ENCODE measurements at places on chromosomes 3 and 15. TPM values are rescaled to one million over a fixed set of nuclear protein-coding genes. Genes with fewer than 3 reads are reported as not detected.

Gene NLGN1
- not detected for total RNA-seq

Gene CPLX3
- total RNA-seq, result 0.18 TPM

Gene PPP2R3A
- not detected for total RNA-seq

Gene C3orf52
- 2.5 TPM for total RNA-seq

DNA sequence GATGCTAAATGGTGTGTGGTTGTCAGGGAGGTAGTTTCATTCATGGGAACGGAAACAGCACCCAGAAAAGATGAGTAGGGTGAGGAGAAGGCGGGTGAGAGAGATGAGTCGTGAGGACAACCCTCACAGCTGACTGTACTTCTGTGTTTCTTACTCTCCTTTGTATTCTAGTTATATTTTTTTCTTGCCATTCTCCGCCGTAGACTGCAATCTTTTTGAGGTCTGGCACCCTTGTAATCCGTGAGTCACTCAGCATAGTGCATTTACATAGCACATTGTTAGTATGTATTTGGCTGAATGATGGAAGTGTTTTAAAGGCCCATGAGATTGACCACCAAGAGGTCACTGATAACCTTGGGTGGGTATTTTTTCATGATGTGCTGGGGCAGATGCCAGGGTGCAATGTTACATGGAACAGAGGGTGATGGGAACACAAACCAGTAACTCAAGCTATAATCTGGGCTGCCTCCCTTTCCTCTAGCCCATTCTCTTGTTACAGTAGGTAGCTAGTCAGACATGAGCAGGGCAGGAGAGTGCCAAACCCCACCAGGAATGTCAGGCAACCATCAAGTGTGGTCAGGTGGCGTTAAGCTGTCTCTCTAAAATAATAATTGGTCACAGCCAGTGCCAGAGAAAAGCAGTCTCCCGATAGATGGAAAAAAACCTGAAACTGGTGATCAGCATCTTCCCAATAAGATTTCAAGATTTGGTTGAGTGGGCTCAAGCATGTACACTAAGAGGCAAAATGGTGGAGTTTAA is 18.8 kb upstream of the DGKG start:
- DNase-seq, result no peak
- H3K36me3 ChIP-seq, result no peaks in the 10 kb centered on the region
- H3K4me1 ChIP-seq, result peaks cover 2% of the 10 kb centered on the region
- H3K27me3 ChIP-seq, result peaks cover 8% of the 10 kb centered on the region

- H3K4me3 ChIP-seq, result no peak overlapping the region
- H3K36me3 ChIP-seq, result no peaks in the 10 kb centered on the region
- no peak overlapping the region for H3K27ac ChIP-seq
- peaks cover 3% of the 10 kb centered on the region for H3K4me1 ChIP-seq
- DNase-seq, result no peak
Measured at GRCh38 chr15:69893086-69893485, 204.6 kb downstream of the TLE3 start.

GRCh38 chr15:34719695-34720094 is 35.1 kb downstream of the GJD2 start:
- no peak overlapping the region for H3K27ac ChIP-seq
- H3K36me3 ChIP-seq, result no peaks in the 10 kb centered on the region
- no peaks in the 10 kb centered on the region for H3K4me1 ChIP-seq
- H3K4me3 ChIP-seq, result no peak overlapping the region

DNA sequence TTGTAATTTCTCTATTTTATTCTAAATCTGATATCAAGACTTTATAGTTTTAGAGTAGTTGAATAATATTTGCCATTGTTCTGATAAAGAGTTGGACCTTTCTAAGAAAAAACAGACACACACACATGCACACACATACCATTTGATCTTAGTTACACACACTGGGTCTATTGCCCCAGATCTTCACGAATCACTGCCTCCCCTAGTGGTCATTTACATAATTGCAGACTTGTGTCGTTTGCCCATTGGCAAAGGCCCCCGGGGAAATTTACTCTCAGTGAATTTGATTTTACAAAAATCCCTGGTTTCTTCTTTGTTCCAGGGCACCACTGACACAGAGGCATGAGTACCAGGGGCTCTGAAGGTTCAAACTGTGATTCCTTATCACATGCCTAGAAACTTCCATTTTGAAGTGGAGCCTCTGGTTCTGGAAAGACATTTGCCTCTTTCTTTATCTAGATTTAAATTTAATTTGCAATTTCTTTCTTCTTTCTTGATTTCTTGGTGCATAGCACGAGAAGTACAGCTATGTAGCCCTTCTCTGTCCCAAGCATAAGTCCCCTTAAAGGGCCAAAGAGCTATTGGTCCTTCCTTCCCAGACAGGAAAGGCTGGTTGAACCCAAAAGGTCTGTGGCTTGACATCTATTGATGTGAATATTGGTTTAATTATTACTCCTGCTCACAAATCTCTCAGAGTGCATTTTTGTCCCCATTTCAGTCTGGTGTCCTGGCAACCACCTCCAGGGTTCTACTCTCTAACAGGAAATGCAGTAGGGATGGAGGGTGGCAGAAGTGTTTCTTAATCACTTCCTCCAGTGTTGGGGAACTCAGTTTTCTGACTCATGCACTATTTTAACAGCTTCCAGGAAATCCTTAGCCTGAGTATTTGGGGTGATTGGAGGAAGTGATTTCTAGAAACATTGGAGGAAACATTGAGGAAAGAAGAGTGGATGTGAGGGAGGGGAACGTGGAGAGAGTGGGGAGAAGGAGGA is 32.4 kb upstream of the SLC6A11 start:
- no peak overlapping the region for H3K27ac ChIP-seq
- no peak overlapping the region for H3K4me3 ChIP-seq
- peaks cover 20% of the 10 kb centered on the region for H3K27me3 ChIP-seq
- no peaks in the 10 kb centered on the region for H3K36me3 ChIP-seq
- DNase-seq, result peak; percentile 28

- DNase-seq, result no peak
- no peak overlapping the region for H3K4me3 ChIP-seq
- no peaks in the 10 kb centered on the region for H3K4me1 ChIP-seq
- no peaks in the 10 kb centered on the region for H3K36me3 ChIP-seq
- H3K27ac ChIP-seq, result no peak overlapping the region
Measured at GRCh38 chr3:131907796-131908195, 127.0 kb downstream of the CPNE4 start.

DNA sequence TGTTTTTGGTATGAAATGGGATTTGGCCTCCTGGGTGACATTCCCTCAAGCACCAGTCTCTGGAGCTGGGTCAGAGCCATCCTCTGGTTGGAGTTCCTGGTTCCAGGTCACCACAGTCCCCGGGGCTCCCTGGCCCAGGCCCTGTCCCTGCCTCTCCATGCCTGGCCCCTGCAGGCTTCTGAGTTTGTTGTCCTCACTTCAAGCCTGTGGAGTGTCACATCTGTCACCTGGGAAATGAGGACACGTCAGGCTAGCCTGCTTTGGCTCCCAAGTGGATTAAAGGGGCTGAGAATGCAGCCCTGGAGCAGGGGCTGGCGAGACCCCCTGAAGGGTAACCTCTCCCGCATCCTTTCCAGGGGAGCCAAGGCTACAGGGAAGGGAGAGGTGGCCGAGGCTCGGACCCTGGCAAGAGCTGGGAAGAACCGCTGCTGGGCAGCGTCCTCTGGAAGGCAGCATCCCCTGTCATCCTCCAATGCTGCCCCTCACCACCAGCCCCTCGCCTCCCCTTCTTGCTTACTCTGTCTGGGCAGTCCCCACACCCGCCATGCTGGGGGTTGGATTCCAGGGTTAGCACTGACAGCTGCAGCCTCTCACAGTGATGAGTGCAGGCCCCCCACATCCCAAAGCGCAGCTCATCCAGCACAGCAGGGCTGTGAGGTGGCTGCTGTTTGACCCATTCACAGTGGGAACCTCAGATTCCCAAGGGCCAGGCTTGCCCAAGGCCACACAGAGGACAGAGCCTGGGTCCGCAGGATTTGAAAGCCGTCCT is 75.5 kb upstream of the IQSEC1 start:
- H3K27ac ChIP-seq, result no peak overlapping the region
- no peak for DNase-seq
- H3K36me3 ChIP-seq, result no peaks in the 10 kb centered on the region
- peaks cover 7% of the 10 kb centered on the region for H3K4me1 ChIP-seq
- H3K4me3 ChIP-seq, result no peak overlapping the region
- H3K27me3 ChIP-seq, result peaks cover 2% of the 10 kb centered on the region

DNA sequence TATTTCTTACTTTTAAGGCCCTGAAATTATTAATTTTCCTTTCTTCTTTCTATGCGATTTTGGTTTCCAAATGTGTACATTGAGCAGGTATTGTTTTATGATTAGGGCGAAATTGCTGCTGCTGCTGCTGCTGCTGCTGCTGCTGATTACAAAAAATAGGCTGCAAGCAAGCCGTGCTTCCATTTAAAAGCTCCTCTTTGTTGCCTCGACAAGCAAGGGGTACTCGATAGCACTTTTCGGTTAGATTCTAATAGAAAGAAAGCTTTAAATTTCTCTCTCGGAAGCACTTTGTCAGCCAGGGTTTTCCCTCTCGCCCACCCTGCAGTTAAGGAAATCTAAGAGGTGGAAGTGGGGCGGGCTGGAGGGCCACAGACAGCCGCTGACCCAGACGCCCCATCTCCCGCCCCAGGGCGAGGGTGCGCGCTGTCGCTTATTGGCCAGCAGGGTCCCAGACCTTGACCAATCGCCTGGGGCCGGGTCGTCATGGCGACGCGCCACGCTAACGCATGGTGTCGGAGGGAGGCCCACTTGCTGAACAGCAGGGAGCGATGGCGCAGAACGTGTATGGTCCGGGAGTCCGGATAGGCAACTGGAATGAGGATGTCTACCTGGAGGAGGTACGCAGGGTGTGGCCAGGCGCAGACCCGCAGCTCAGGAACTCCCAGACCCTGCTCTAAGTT is at the start of gene CFAP161:
Gene CFAP161, plus strand, starts transcription at position 489 of the 680 bp plus-strand sequence. Its CDS starts 60 bp downstream, at position 549.
- peak; percentile 26 for DNase-seq
- no peaks in the 10 kb centered on the region for H3K36me3 ChIP-seq
- H3K4me1 ChIP-seq, result peaks cover 6% of the 10 kb centered on the region
- no peak within 1 kb of the TSS for H3K27ac ChIP-seq
- H3K27me3 ChIP-seq, result peaks cover 73% of the 10 kb centered on the region

DNA sequence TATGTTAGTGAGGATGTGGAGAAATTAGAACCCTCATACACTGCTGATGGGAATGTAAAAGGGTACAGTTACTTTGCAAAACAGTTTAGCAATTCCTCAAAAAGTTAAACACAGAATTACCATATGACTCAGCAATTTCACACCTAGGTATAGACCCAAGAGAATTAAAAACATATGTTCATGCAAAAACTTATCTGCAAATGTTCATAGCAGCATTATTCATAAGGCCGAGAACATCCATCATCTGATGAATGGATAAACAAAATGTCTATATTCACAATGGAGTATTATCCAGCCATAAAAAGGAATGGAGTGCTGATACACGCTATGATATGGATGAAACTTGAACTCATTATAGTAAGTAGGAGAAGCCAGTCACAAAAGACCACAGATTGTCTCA is 10.3 kb downstream of the SEC13 start:
- H3K27me3 ChIP-seq, result no peaks in the 10 kb centered on the region
- no peak for DNase-seq
- no peak overlapping the region for H3K4me3 ChIP-seq
- H3K27ac ChIP-seq, result no peak overlapping the region
- peaks cover 66% of the 10 kb centered on the region for H3K36me3 ChIP-seq
- peaks cover 5% of the 10 kb centered on the region for H3K4me1 ChIP-seq

DNA sequence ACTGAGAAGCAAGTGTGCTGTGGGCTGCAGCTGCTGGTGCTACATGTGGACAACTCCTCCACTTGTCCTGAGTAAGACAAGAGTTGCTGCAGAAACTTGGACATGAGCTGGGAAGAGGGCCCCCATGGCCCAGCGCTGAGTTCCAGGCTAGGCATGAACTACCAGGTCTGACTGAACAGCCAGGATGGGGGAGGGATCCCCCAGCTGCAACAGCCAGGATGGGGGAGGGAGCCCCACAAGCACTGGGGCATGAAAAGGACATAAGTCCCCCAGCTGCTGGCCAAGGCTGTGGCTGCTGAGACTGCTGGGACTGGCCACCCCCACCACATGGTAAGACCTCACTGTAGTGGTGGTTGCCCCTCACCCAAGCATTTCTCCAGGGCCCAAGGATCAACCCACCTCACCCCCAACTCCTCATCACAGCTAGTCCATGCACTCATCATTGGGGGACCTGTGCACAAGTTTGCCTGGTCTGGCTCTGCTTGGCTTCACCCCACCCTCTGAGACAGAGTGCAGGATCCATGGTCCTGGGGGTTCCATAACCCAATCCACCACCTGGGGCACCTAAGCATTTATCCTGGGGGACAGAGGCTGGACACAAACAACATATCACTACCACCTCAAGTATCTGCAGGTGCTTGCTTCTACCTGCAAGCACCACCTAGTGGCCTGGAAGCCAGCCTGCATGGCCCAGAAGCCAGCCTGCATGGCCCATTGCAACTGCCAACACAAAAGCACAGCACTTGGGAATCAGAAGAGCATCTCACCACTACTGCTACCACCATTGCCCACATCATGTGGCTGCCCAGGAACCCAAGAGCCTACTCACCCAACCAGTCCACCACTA is 84.5 kb upstream of the STT3B start:
- peaks cover 29% of the 10 kb centered on the region for H3K4me1 ChIP-seq
- no peak overlapping the region for H3K4me3 ChIP-seq
- H3K36me3 ChIP-seq, result peaks cover 14% of the 10 kb centered on the region
- peak; percentile 50 for DNase-seq
- H3K27me3 ChIP-seq, result no peaks in the 10 kb centered on the region

DNA sequence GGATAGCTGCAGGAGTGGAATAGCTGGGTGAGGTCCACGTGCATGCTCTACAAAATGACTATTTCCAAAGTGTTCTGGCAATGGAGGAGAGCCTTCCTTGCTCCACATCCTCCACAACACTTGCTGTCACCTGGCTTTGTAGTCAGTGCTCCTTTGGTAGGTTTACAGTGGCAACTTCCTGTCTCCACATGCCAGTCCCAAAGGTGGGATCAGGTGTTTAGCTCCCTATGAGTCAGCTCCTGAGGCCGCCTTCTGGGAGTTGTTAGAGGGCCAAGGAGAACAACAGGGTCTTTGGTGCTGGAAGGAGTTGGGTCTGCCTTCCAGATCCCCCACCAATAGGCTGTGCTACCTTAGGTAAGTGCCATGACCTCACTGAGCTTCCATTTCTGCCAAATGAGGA is 15.3 kb upstream of the LIMD1 start:
- H3K27me3 ChIP-seq, result no peaks in the 10 kb centered on the region
- H3K4me1 ChIP-seq, result peaks cover 3% of the 10 kb centered on the region
- no peak overlapping the region for H3K4me3 ChIP-seq
